ENCODE measurements at places on chromosomes 3 and 15. TPM values are rescaled to one million over a fixed set of nuclear protein-coding genes. Genes with fewer than 3 reads are reported as not detected.

RARB gene
- not detected for total RNA-seq

HRG gene
- not detected for total RNA-seq

MRAS gene
- 0.07 TPM for total RNA-seq

TMEM207 gene
- total RNA-seq: not detected

SLC6A1 gene
- total RNA-seq: not detected

GOLGA6D gene
- total RNA-seq: not detected

NCEH1 gene
- total RNA-seq: 3.4 TPM

SCAANT1 gene
- total RNA-seq: not detected

FBXO40 gene
- not detected for total RNA-seq

DNA sequence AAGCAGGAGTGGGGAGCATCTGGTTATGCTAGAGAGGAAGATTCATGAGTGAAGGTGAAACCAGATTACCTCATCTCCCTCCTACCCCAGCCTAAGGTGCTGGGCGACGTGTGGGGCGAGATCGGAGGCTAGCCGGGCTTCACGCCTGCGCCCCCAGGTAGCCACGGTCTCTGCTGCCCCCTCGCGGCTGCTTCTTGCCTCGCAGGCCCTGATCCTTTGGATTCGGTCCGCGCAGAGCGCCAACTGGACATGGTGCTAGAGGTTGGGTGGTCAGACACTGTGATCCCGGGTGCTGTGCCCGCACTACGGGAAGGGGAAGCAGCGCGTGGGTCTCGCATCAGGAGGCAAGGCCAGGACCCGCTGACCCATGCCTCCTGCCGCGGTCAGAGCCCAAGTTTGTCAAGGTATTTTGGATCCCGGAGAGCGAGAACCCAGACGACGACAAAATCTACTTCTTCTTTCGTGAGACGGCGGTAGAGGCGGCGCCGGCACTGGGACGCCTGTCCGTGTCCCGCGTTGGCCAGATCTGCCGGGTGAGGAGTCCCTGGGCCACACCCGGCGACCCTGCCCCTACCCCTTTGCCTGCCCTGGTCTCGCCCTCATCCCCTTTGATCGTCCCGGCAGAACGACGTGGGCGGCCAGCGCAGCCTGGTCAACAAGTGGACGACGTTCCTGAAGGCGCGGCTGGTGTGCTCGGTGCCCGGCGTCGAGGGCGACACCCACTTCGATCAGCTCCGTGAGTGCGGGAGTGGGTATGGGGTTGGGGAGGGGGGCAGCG, 4.2 kb downstream of the SEMA3B start:
- peaks cover 39% of the 10 kb centered on the region for H3K27me3 ChIP-seq
- peak; percentile 94 for DNase-seq
- peak overlapping the region; percentile 74 for H3K4me3 ChIP-seq
- peak overlapping the region; percentile 26 for H3K27ac ChIP-seq

GRCh38 chr3:184388936-184389230, 9.0 kb downstream of the CHRD start:
- no peak overlapping the region for H3K4me3 ChIP-seq
- no peaks in the 10 kb centered on the region for H3K4me1 ChIP-seq

DNA sequence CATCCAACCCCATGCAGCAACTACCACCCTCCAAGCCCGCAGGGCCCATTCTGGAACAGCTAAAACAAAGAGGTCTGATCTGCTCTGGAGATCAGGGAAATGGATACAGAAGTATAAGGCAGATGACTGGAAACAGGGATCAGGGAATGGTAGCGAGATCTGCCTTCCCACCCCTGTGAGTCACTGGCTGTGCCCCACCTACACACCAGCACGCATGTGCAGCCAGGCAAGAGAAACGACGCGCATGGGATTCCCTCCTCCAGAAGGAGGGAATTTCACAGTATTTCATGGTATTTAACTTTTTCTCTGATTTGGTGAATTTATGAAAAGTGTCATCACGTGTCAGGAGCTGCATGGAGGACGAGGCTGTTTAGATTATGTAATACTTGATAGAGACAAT, 116.7 kb downstream of the ARRDC4 start:
- no peak for DNase-seq
- H3K4me1 ChIP-seq: no peaks in the 10 kb centered on the region
- H3K36me3 ChIP-seq: no peaks in the 10 kb centered on the region
- no peak overlapping the region for H3K27ac ChIP-seq
- no peak overlapping the region for H3K4me3 ChIP-seq

DNA sequence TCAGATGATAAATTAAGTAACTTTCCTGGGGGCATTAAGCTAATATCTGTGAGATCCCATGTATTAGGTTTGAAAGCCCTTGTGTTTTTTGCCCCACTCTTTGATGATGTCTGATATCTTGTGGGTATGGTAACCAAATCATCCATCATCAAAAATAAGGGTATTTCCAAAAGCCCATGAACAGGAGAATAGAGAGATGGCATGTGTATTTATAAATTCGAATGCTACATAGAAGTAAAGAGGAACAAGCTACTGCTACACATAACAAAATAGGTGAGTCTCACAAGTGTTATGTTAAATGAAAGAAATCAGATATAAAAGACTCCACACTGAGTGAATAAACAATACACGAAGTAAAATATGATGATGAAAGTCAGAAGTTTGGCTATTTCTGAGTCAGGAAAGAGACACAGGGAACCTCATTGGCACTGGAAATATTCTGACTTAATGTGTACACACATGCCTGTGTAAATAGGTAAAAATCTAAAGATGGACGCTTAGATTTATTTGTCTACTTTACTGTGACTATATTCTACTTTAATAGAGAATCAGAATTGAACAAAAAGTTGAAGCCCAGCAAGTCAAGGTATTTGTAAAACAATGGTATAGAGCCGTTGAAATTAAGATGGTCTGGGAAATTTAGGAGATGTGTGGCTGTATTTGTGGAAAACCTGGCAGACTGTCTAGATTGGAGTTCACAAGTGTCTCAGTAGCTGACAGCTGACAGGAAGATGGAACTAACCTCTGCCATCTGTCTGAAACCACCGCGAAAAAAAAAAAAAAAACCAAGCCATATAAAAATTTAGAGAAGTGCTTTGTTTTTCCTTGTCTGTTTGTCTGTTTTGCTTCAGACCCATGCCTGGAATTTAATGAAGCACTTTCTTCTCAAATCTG, 111.0 kb upstream of the TGFBR2 start:
- no peak overlapping the region for H3K4me3 ChIP-seq
- H3K4me1 ChIP-seq: peaks cover 28% of the 10 kb centered on the region
- no peak overlapping the region for H3K27ac ChIP-seq
- H3K36me3 ChIP-seq: no peaks in the 10 kb centered on the region
- no peaks in the 10 kb centered on the region for H3K27me3 ChIP-seq

DNA sequence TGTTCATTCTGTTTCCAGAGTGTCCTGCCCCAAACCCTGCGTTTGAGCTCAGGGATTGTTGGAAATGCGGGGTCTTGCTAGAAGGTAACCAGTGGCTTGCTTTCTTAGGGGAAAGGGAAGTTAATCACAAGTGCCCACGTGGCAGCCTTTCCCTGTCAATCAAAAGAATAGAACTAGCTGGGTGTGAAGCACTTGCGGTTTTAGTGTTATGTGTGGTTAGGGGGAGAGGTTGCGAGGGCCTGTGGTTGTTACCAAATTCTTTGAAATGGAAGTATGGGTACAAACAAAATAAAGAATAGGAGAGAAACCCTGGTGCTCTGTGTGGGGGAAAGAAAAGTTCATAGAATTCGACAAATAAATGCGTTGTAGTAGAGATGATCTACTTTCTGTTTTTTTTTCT, 67.6 kb downstream of the FNDC3B start:
- H3K27me3 ChIP-seq: peaks cover 3% of the 10 kb centered on the region
- peaks cover 72% of the 10 kb centered on the region for H3K4me1 ChIP-seq
- DNase-seq: peak; percentile 87
- H3K4me3 ChIP-seq: peak overlapping the region; percentile 69
- H3K27ac ChIP-seq: peak overlapping the region; percentile 85

- DNase-seq: no peak
- peaks cover 25% of the 10 kb centered on the region for H3K36me3 ChIP-seq
- H3K4me3 ChIP-seq: no peak overlapping the region
- no peak overlapping the region for H3K27ac ChIP-seq
Measured at GRCh38 chr15:49343546-49343945, 79.5 kb upstream of the FGF7 start.

GRCh38 chr15:60941448-60941847, 287.7 kb downstream of the RORA start:
- H3K4me1 ChIP-seq: no peaks in the 10 kb centered on the region
- H3K4me3 ChIP-seq: no peak overlapping the region
- H3K27ac ChIP-seq: no peak overlapping the region
- H3K27me3 ChIP-seq: peaks cover 1% of the 10 kb centered on the region
- DNase-seq: no peak
- no peaks in the 10 kb centered on the region for H3K36me3 ChIP-seq

DNA sequence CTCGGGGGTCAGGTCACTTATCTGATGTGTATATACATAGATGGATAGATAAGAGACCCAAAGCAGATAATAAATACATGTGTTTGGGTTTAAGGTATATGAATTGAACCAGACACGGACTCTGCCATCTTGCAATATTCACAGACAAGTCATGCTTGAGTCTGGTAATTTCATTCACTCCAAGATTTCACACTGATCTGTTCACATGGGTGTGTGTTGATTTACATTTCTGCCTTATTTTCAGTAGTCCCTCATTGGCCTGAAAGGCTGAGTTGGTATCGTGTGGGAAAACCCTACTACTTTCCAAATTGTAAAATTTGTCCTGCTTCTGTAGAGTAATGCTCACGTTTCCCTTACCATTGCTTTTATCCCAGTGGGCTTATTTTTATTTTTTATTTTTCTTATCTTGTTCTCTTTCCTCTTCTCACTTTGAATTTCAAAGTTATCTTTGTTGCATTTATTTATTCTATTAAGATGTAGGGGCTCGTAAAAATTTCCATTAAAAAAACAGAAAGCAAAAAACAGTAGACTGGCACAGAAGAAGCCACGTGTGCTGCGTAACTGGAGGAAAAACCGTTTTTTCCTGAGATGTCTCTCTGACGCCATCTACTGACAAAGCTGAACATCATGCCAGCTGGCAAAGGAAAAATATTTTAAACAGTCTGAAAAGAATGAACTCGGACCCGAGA, 10.8 kb upstream of the MFSD1 start:
- peak; percentile 47 for DNase-seq
- peak overlapping the region; percentile 70 for H3K4me3 ChIP-seq
- no peaks in the 10 kb centered on the region for H3K27me3 ChIP-seq
- H3K4me1 ChIP-seq: peaks cover 3% of the 10 kb centered on the region

DNA sequence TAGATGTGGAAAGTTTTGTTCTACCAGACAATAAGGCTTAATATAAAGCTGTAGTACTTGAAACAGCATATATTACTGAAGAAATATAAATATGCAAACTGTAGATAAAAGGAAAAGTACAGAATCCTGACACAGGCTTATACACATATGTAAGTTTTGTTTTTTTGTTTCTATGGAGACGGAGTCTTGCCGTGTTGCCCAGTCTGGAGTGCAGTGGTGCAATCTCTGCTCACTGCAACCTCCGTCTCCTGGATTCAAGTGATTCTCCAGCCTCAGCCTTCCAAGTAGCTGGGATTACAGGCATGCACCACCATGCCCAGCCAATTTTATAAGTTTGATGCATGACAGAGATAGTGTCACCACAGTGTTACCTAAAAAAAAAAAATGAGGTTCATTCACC, 29.1 kb upstream of the ZNF445 start:
- H3K4me1 ChIP-seq: peaks cover 25% of the 10 kb centered on the region
- no peaks in the 10 kb centered on the region for H3K27me3 ChIP-seq
- no peak for DNase-seq
- H3K4me3 ChIP-seq: no peak overlapping the region
- peaks cover 44% of the 10 kb centered on the region for H3K36me3 ChIP-seq

DNA sequence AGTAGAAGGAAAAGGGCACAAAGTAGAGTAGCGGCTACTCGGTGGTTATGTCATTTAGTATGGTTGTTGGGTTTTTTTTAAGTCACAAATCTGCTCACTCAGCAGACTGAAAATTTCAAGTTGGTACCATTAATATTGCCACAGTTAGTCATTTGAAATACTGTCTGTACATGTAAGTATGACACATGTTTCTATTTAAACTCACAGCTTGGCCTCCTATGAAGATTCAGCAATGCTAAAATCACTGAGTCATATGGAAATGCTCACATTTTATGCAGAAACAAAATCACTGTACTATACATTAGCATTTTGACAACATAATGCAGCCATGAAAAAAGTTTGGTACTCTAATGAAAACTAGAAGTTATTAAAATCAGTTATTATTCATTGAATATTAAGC, 571.9 kb downstream of the TAFA4 start:
- H3K4me3 ChIP-seq: no peak overlapping the region
- H3K36me3 ChIP-seq: no peaks in the 10 kb centered on the region
- H3K27ac ChIP-seq: no peak overlapping the region
- no peaks in the 10 kb centered on the region for H3K27me3 ChIP-seq
- H3K4me1 ChIP-seq: no peaks in the 10 kb centered on the region

GRCh38 chr15:25717457-25718168, 145.5 kb downstream of the ATP10A start:
- no peak overlapping the region for H3K27ac ChIP-seq
- no peaks in the 10 kb centered on the region for H3K27me3 ChIP-seq
- H3K36me3 ChIP-seq: peaks cover 10% of the 10 kb centered on the region
- H3K4me3 ChIP-seq: no peak overlapping the region
- no peaks in the 10 kb centered on the region for H3K4me1 ChIP-seq
- DNase-seq: no peak

DNA sequence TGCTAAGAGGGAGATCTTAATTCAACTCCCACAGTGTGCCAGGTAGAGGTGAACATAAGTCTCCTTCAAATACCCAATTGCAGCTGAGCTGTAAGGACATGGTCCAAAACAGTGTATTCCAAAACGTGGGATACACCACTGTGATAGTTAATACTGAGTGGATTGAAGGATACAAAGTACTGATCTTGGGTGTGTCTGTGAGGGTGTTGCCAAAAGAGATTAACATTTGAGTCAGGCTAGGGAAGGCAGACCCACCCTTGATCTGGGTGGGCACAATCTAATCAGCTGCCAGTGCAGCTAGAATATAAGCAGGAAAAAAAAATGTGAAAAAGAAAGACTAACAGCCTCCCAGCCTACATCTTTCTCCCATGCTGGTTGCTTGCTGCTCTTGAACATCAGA, 45.1 kb upstream of the PHLDB2 start:
- no peaks in the 10 kb centered on the region for H3K36me3 ChIP-seq
- H3K27me3 ChIP-seq: no peaks in the 10 kb centered on the region
- no peak for DNase-seq
- H3K4me1 ChIP-seq: no peaks in the 10 kb centered on the region
- no peak overlapping the region for H3K27ac ChIP-seq
- no peak overlapping the region for H3K4me3 ChIP-seq

DNA sequence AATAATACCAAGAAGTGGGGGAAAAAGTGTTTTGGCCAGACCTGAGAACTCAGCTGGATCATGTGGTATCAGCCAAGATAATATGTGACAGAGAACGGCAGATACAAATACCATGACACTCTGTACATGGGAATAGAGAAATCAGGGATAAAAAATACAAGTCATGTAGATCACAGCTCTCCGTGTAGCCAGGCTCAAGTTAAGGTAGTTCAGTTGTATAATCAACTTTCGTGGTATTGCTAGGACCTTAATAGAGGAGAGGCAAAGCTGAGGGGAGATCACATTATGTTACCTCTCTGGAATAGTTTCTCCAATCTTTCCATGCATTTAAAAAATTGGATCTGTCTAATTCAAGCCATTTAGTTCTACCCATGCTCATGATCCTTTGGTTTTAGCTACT, 179.8 kb downstream of the GHSR start:
- H3K4me1 ChIP-seq: no peaks in the 10 kb centered on the region
- no peaks in the 10 kb centered on the region for H3K27me3 ChIP-seq
- peaks cover 4% of the 10 kb centered on the region for H3K36me3 ChIP-seq
- DNase-seq: no peak

- no peak for DNase-seq
- no peak overlapping the region for H3K4me3 ChIP-seq
- H3K27ac ChIP-seq: peak overlapping the region; percentile 23
- peaks cover 69% of the 10 kb centered on the region for H3K4me1 ChIP-seq
Measured at GRCh38 chr3:5023777-5024346, 44.6 kb downstream of the BHLHE40 start.

All from activated CD8-positive, alpha-beta T cell treated with anti-CD3 and anti-CD28 coated beads for 36 hours (primary cell).